NK-92 treated with Interleukin-12 subunit alpha and Interleukin-12 subunit beta, amount 100 ng/mL, for 24 hours (cell line): ENCODE measurements at places on chromosomes 16 and 17.

GRCh38 chr17:54256401-54256929, 433.7 kb downstream of the KIF2B start:
- DNase-seq, result no peak

DNA sequence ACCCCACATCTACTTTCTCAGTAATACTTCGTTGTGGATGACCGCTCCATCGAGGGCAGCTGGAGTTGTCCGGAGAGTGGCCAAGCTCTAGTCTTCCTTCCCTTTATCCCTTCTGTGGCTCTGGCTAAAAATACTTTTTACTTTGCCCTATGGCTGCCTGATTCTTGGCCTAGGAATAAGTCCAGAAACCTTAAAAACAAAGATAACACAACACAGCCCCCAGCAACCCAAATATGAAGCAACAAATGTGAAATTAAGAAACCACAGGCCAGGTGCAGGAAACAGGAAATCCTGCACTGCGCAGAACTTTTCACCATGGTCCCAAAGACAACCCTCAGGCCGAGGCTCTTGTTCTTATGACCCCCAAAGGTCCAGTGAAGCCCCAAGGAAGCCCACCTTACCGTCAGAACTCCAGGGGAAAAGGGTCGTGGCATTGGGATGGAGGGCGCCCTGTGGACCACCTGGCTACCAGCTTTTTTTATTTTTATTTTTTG, 26.0 kb downstream of the TK2 start:
- peak; percentile 31 for DNase-seq

GRCh38 chr17:83146347-83146746, 66.9 kb downstream of the METRNL start:
- DNase-seq, result no peak

DNA sequence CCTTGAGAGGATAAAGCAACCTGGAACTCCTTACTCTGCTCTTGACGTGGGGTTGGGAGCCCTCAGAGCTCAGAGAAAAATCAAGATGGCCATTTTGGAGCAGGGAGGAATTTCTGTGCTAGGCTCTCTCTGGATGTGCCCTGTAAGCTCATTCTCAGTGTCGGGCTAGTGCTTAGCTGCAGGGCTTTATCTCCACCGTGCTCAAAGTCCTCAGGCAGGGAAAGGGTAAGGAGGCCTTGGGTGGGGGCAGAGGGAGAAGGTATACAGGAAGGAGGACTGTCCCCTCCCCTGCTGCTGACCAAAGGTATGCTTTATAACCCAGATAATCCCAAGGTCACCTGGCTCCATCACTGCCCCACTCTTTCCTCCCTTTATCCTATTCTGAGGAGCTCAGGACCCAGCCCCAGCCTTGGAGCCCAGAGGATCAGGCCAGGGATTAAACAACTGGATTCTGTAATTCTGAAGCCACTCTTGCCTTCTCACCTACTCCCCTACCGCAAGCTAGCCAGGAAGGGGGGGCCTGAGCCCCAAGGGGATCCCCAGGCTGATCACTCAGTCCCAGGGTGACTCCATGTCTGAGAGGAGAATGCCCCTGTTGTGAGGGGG, 1.1 kb downstream of the DHRS11 start:
- no peak for DNase-seq

DNA sequence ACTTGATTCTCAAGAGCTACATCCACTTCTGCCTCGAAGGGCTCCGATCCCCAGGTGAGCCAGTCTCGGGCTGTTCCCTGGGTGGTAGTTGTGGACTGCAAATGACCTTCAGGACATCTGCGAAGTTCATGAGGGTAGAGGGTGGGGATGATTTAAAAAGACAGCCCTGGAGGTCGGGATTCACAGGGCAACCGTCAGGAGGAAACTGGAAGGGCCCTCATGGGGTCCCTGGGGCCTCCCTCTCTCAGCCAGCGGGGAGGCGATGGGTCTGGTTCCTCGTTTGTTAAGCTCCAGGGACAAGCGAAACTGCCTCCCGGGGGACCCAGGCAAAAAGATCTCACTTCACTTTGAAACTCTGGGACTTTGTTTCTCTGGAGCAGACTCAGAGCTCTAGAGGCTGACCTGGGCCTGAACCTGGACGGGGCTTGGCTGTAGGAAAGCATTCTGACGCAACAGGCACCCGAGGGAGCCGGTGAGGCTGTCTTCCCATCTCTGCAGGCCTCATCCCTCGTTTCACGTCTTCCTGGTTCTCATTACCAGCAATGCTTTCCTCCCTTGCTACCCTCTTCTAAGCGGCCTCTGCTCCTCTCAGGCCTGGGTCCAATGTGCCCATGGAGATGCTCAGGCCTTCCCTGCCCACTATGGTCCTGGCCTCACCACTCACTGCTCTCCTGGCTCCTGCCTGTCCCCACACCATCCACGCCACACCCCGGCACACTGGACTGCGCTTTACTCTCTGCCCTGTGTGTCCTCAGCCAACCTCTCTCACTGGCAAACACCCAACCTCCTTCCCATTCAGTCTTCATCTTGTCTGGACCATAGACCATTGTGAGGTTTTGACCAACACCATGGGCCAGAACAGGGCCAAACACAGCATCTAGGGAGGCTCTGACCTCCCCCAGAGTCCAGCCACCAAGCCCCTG, 214.2 kb upstream of the TNRC6C start:
- no peak for DNase-seq

DNA sequence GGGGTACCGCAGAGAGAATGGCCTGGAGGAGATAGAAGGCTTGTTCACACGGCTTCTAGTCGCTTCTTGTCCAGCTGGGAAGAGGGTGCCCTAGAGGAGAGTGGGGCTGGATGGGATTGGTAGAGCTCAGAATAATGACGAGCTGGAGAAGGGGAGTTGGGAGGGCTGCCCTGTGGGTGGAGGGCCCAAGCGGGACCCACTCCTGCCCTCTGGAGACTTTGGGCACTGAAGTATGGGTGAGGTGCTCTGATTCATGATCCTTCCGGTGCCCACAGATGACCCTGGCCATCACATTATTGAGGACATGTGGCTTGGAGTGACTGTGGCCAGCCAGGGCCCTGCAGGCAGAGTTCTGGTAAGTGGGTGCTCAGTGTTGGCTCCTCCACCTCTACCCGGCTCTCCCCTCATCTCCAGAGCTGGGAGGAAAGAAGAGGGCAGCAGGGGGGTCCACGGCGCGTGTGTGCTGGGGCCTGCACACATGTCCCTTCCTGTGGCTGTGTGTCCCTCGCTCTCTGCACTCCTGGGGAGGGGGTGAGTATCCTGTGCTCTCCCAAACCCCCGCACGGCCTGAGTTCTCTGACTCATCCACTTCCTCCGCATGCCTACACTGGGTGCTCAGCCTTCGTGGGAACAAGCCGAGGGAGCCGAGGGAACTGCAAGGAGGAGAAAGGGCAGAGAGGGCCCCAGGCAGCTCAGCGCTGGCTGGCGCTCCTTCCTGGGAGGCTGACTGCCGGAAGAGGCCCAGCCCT, 8.5 kb downstream of the ITGA3 start:
- no peak for DNase-seq

GRCh38 chr16:79401157-79401556, 199.4 kb downstream of the MAF start:
- DNase-seq, result no peak

- DNase-seq, result no peak
Measured at GRCh38 chr16:79769270-79769927, 168.9 kb upstream of the MAF start.

DNA sequence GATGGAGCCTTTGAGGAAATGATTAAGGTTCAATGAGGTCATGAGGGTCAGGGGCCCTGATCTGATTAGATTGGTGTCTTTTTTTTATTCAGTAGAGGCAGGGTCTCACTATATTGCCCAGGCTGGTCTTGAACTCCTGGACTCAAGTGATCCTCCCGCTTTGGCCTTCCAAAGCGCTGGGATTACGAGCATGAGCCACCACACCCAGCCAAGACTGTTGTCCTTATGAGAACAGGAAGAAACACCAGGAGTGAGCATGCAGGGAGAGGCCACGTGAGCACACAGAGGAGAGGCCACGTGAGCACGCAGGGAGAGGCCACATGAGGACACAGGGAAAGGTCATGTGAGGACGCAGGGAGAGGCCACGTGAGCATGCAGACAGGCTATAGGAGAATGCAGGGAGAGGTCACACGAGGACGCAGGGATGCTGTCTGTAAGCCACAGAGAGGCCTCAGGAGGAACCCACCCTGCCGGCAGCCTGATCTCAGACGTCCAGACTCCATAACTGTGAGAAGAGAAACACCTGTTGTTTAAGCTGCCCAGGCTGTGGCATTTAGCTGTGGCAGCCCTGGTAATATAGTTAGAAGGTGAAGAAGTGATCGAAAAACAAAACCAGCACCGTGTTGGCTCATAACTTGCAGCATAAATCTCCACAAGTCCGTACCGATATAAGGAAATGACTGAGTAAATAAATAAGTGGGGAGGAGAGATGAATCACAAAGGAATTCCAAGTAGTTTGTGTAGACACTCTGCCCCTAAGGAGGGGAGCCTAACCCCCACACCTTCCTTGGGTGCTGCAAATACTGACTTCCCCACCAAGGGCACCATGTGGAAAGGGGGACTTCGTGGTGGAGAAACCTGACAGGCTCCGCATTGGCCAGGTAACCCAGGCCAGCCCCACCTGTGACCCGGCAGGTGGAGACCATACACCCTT, 14.6 kb upstream of the CSNK1D start:
- DNase-seq, result no peak

DNA sequence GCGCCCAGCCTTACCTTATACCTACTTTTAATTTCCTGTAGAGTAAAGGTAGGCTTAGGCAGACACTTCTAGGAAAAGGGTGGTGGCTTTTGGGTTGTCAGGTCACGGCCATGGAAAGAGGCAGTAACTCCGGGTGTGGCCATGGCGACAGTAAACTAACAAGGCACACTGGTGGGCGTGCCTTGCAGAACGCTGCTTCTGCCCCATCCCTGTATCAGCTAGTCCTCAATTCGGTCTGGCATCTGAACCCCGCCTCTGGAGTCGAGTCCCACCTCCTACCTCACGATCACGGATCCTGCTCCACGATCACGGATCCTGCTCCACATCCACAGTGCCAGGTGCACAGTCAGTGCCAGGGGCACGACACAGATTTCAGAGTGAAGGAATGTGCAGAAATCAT, 5.6 kb downstream of the ADCY9 start:
- DNase-seq, result no peak

DNA sequence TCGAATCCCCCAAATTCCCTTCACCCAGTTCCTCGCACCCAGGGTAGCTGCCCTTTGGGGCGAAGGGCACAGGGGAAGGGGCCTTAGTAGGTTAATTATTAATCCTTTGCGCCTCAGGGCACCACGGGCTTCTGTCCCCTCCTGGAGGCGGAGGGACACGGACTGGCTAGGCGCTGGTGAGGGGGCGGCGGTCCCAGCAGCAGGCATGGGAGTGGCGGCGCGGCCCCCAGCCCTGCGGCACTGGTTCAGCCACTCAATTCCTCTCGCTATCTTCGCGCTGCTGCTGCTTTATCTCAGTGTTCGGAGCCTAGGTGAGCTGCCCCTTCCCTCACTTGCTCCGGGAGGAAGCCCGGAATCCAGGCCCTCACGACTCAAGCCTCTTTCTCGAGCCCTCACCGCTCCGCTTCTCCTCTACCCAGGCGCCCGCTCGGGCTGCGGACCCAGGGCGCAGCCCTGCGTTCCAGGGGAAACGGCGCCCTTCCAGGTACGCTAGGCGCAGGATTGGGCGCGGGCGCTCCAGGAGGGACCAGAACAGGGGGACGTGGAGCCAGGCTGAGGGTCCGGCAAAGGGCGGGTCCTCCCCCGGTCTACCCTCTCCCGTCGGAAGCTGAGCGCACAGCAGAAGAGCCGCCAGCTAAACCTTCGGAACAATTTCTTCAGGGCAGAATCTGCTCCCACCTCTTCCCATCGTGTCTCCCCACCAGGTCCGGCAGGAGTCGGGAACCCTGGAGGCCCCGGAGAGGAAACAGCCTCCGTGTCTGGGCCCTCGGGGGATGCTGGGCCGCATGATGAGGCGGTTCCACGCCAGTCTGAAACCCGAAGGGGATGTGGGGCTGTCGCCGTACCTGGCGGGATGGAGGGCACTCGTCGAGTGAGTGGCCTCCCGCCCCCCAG, at the start of gene GLTPD2:
TSS of gene GLTPD2 (plus strand) at position 158 of the 894 bp plus-strand sequence. CDS start at position 206, 48 bp downstream.
- no peak for DNase-seq

GRCh38 chr17:63552211-63552610, 1.9 kb downstream of the DCAF7 start:
- DNase-seq, result no peak

DNA sequence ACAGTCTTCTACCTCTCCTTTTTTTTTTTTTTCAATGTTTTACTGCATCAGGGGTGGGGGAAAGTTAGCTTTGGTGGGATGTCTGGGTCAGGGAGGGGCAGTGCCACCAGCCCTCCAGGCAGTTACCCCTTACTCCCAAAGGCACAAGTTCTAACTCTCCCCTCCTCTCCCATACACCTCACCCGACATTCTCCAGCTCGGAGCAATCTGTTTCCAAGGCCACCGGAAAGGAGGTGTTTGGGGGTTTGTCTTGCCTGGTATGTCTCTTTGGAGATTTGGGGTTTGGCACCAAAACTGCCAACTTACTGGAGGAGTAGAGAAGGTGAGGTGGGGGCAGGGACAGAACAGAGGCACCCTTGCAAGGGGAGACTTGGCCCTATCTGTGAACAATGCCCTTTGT, 4.7 kb downstream of the DLX3 start:
- DNase-seq, result no peak

- no peak for DNase-seq
Measured at GRCh38 chr16:50702725-50703124, 9.3 kb downstream of the NOD2 start.

- no peak for DNase-seq
Measured at GRCh38 chr16:81607805-81608522, 163.4 kb downstream of the CMIP start.

- DNase-seq, result no peak
Measured at GRCh38 chr16:70635336-70636016, 10.9 kb upstream of the IL34 start.

- peak; percentile 2 for DNase-seq
Measured at GRCh38 chr16:52191531-52192134, 355.3 kb downstream of the TOX3 start.

GRCh38 chr16:56970934-56971767, 9.4 kb downstream of the CETP start:
- DNase-seq, result no peak

DNA sequence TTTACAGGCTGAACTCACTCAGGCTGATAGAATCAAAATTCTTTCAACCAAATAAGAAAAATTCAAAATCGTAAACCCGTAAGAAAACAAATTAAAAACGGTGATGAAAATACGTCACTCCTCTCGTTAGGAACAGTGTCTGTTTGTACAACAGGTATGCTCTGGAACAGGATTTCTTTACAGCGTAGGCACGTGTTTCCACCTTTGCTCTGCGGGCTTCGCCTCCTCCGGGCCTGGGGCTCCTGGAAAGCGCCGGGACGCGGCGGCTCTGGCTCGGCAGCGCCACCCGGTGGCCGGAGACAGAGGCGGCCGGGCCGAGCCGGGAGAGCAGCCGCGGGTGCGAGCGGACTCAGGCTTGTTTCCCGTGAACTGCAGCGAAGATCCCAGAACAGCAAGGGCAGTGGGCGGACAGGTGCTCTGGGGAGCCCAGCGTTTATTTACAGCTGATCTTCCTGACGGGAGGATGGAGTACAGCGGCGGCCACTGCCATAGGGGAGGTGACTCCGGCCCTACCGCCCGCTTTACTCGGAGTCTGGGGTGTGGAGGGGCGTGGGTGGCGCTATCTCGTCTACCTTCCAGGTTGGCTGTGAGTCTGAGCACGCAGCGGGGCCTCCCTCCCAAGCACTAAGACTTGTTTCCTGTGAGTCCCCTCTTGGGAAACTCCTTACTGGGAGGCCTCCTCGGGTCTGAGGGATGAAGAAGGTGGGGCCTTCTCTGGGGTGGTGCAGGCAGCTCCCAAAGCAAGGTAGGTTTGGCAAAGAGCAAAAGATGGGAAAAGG, 40.5 kb upstream of the ATP2A3 start:
- DNase-seq, result no peak

GRCh38 chr17:46138473-46138872, 54.8 kb downstream of the KANSL1 start:
- no peak for DNase-seq

- peak; percentile 57 for DNase-seq
Measured at GRCh38 chr17:73773702-73774101, 129.5 kb upstream of the SDK2 start.
